Stimulated activated CD4-positive, alpha-beta T cell treated with anti-CD3 and anti-CD28 coated beads, TNF-alpha, amount 100 ng/mL, for 48 hours (primary cell): ENCODE measurements at places on chromosomes 4 and X.

- DNase-seq, result no peak
Observed at GRCh38 chr4:186366326-186366725, 100.3 kb downstream of the F11 start.

GRCh38 chr4:188620608-188621007 is 481.4 kb downstream of the TRIML1 start:
- no peak for DNase-seq

- no peak for DNase-seq
Observed at GRCh38 chr4:21901831-21902230, 46.7 kb downstream of the KCNIP4 start.

DNA sequence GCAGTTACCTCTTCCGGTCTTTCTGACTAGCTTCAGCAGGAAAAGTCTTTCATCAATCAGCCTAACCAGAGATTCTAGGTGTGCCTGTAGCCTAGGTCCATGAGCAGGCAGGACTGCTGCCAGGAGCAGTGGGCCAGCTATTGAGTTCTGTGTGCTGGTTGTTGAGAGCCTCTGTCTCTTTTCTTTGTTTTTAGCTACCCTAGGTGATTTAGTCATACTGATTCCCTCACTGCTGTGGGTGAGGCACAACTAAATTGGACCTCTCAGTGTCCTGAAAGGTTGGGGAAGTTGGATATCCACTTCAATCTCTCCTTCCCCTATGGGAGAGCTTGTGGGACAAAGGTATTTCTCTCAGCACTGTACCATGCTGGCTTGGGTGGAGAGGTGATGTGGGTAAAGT is 354.9 kb downstream of the GPAT3 start:
- DNase-seq, result no peak

DNA sequence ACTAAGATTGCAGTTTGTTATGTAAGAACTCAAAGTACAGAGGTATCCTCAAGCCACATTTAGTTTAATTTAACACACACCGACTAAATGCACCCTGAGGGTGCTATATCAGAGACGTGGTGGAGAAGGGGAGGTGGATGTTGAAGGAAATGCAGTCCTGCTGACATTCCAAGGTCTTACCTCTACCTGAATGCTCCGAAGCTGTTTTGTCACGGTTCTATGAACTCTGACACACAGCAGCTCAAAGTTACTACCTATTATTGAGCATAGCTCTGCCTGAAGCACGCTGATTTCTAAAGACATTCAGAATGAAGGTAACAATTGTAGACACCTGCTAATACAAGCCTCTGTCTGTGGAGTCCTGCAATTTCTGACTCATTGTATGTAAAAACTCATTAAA is 6.7 kb downstream of the CC2D2A start:
- no peak for DNase-seq

- no peak for DNase-seq
Observed at GRCh38 chr4:8617486-8618040, 25.0 kb downstream of the CPZ start.

GRCh38 chr4:159884989-159885388 is 782.1 kb downstream of the RAPGEF2 start:
- DNase-seq, result no peak

DNA sequence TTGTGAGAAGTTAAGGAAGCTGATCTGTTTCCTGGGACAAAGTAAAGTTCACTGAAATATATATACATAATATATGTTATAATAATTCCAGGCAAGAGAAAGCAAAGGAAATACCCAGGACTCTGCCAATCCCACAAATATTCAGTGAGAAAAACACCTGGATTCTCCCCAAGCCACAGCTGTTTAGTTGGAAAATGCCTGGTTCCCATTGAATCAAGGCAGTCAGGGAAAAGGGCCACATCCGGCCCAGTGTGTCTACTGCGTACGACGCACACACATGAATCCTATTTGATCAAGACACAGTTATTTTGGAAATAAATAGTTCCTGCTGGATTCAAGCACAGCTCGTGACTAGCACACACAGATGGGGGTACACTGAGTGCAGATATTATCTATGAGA is 6.3 kb upstream of the DCHS2 start:
- DNase-seq, result no peak
